ENCODE measurements at places on chromosomes 5 and 9.

DNA sequence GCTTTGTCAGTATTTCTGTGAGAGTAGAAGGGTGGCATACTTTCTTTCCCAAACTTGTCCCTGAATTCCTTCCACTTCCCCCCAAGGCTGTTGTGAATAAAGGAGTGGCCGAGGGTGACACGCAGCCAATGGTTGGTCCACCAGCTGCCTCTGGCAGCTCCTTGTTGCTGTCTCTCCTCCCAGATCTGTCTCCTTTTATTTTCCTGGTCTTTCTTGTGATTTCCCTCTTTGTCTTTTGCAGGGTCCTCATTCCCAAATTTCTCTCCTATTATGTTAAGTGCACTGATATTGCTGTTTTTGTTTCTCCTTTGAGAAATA lies 137.5 kb upstream of the HMHB1 start:
- DNase-seq = no peak

DNA sequence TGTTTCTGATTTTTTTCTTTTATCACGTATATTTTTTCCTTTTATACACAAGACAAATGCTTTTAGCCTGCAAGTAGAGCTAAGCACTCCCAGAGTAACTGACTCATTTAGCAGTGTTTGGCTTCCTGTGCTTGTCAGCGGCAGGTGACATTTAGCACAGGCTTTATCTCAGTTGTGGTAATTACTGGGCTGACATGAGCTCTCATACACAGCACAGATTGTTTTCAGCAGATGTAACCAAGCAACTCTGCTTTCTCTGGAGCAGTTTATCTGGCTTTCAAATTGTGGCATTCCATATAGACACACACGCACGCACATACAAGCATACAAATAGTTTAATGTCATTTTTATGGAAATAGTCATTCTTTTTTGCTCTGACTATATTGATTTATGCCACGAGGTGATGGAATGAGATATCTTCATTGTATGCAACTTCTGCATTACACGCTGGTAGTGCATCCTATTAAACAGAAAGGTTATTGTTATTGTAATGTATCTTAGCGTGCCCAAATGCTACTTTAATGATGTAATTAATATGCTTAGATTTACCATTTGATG lies 379.0 kb upstream of the GRAMD2B start:
- DNase-seq = no peak

GRCh38 chr9:125343518-125344275 lies 82.1 kb downstream of the GAPVD1 start:
- DNase-seq = no peak

GRCh38 chr5:113809626-113810025 lies 296.1 kb downstream of the YTHDC2 start:
- no peak for DNase-seq

DNA sequence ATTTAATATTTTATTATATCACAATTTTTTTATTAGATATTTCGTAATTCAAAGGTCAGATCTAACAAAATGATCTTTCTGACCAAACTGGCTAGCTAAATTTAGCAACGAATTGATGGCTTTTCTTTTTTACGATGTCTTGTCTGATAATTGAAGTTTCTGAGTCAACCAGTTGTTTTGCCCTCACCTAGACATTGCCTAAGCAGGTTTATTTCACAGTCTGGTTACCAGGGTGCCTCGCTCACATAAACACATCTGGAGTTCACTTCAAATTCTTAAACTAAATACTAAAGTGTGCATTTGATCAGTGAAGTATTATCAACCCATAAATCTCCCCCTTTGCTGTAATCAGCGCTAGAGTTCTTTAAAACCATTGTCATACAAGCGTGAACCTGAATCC lies 448.3 kb downstream of the TLE4 start:
- DNase-seq = no peak

GRCh38 chr9:73023025-73023541 lies 70.2 kb upstream of the ALDH1A1 start:
- DNase-seq = peak; percentile 25

- DNase-seq = no peak
These were observed 933 bp downstream of the NEK6 start for GRCh38 chr9:124258607-124259157.

DNA sequence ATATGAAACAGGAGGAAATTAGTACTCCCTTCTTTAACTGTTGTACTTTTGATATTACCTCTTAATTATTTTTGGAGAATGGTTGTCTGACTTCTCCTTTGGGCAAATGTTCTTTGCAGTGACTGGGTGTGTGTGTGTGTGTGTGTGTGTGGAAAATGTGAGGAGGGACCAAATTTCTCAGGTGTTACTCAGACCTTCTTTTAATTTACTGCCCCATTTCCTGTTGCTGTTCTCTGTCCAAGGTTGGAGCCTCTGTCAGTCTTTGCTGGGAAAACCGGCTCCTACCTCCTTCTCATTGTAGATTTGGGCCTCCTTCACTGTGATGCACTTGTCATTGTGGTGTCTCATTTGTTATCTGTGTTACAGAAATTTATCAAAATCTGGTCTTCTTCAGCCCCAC lies 68.4 kb downstream of the PBX3 start:
- DNase-seq = no peak

GRCh38 chr5:54547711-54548250 lies 30.2 kb downstream of the SNX18 start:
- DNase-seq = no peak

DNA sequence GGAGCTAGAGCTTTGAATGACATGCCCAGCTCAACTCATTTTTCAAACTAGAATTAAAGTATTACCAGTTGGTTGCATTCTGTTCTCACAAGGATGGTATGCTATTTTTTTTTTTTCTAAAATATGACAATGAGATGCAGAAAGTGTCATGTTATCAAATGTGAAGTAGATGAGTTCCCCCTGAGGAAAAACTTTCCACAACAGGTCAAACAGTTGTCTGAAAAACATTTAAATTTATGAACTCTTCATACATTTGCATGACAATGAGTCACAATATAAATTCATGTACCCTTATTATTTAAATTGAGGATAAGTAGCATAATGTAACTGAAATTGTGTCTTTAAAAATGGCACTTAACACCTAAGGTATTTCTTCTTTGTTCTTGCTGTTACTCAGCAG lies 1720.5 kb upstream of the NUDT12 start:
- no peak for DNase-seq

DNA sequence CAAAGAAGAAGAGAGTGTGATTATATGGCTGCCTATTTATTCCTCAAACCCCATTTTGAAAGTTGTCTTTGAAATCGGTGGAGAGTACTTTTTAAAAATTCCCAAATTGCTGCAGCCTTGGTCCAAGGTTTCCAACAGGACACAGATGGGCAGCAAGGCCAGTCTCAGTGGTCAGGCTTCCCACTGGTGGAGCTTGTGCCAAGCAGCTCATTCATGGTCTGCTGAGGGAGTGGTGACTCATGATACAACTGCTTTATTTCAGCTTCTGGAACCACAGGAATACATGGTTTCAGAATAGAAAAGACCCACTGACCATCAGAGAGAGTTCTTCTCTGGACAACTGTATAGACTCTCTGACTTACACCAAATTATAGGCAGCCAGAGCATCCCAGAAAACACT lies 673.1 kb upstream of the KLF4 start:
- no peak for DNase-seq

DNA sequence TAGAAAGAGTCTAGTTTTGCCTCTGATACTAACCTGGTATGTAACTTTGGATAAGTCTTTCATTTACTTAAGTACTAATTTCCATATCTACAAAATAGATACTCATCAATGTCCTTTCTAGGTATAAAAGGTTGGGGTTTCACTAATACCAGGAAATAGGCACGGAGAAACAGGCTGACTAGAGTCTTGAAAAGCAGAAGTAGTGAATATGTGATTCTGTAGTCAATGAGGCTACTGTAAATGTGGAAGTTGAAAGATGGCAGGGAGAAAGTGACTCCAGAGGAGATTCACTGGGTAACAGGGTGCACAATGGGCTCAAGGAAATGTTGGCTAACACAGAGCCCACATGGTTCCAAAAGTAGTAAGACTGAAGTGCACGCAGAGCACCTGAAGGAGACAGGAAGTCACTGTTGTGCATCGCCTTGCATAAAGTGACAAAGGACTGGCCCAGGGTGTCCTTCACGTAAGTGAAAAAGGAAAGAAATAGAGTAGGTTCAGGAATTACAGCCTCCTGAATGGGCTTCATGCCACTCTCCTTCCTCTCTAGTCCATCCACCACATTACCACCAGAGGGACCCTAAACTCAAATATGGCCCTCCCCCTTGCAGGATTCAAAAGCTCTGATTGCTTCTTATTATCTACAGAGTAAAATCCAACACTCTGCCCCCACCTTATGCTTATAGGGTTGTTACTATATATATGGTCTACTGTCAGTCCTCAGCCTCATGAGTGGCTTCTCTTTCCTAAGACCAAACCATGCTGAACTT lies 288.0 kb upstream of the SMARCA2 start:
- no peak for DNase-seq

DNA sequence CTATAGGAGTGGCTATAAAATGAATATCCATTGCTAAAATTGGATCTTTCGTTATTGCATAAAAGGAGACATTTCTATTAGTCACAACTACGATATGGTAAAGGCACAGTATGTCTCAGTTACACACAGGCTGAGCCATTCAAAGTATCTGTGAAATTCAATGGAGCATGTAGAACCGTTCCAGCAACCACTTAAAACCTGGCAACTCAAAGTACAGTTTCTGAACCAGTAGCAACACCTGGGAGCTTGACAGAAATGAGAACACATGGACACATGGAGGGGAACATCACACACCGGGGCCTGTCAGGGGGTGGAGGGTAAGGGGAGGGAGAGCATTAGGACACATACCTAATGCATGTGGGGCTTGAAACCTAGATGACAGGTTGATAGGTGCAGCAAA lies 15.4 kb downstream of the POC5 start:
- DNase-seq = no peak

DNA sequence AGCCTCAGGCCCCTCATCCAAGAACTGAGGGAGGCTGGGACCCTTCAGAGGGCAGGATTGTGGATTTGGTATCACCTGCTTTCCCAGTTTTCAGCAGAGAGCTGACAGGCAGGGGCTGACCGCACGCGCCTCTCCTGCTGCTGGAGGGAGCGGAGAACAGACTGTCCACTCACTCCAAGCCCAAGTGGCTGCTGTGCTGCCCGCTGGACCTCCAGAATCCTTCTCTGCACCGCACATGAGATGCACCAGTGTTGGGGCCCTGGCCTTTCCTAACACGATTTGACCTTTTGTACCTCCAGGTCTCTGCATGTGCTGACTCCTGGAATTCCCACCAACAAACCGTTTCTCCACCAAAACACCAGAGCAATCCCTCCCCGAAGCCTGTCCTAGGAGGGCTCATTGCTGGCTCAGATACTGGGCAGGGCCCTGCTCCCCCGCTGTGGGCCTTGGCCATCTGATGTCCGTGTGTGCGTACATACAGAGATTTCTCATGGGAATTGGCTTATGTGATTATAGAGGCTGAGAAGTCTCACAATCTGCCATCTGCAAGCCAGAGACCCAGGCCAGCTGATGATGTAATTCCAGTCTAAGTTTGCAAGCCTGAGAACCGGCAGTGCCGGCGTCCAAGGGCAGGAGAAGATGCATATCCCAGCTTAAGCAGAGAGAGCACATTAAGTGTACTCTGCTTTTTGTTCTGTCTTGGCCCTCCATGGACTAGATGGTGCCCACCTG lies 141.7 kb downstream of the GADD45G start:
- DNase-seq = no peak

DNA sequence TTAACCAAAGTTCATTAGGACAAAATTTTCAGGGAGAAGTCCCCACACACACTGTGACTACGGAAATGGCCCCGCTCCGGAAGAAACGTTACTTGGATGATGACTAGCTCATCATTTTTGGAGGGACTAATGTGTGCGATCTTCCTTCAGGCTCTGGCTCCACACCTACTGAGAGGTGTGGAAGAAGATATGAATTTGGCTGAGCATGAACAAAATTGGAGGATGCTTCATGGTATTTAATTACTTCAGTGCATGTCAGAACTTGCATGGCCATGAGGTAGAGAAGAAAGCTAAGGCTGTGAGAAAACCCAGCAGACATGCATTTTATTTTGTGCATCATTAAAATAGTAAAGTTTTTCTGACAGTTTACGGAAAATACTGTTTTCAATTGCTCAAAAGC lies 202.1 kb upstream of the TLE4 start:
- no peak for DNase-seq

GRCh38 chr5:115313632-115314031 lies 17.2 kb upstream of the CCDC112 start:
- no peak for DNase-seq

DNA sequence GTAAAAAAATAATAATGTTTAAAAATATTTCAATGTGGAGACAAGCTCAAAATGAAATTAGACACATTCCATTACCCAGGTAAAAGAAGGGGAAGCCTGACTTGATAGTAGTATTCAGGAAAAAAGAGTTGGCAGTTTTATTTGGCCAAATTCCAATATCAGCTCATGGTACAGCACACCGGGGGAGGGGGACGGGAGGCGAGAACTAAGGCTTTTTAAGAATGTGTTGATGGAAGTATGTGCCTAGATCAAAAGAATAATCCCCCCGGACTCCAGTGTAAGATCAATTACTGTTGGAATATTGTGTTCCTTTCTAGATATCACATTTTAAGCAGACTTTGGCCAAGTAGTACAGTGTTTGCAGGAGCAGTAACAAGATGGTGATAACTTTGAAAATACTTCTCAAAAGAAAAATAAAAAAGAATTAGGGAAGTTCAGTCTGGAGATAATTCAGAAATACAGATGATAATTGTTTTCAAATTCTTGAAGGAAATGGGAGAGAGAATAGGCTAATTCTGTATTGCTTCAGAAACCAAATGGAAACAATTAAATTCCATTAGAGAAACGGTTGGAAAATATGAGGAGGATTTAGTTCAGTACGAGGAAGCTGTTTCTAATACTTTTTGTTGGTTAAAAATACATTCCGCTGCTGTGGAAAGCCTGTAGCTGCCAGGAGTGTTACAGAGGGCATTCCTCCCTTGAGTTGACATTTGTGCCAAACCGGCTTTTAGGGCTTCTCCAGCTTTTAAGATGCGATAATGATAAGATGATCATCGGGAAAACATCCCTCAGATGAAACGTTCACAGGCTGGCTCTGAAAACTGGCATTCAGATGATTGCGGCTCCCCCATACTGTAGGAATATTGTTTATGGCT lies 98.1 kb upstream of the ERBIN start:
- DNase-seq = no peak

DNA sequence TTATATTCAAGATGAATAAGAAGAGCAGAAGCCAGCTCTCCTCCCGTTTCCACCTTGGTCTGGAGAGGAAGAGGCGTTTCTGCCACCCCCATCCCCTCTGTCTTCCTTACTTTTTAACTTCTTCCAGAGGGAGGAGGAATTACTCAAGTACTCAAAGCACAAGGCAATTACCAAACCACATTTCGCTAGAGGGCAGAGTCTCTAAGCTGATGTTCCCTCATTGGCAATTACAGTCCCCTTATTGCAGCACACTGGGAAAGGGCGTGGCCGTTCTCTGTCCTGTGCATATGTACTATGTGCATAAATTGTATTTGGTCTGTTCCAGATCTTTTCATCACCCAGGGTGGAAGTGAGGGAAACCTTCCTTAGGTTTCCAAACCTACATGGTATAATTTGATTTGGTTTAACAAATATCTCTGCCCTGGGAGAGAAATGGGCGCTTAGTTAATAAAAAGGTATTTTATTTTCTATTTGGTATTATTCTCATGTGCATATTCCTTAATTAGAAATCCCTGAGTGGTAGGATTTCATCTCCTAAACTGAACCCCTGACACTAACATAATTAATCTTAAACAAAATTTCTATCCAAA lies 29.8 kb upstream of the ALDOB start:
- DNase-seq = no peak

GRCh38 chr5:62312674-62313073 lies 6.7 kb downstream of the KIF2A start:
- no peak for DNase-seq

GRCh38 chr5:138082033-138082432 lies 1.8 kb upstream of the WNT8A start:
- DNase-seq = no peak
